ENCODE measurements at places on chromosomes 6 and 20.

- DNase-seq = no peak
Measured at GRCh38 chr6:72535124-72535523, 86.7 kb upstream of the KCNQ5 start.

GRCh38 chr6:7134999-7135745 lies 27.4 kb downstream of the RREB1 start:
- DNase-seq = no peak

DNA sequence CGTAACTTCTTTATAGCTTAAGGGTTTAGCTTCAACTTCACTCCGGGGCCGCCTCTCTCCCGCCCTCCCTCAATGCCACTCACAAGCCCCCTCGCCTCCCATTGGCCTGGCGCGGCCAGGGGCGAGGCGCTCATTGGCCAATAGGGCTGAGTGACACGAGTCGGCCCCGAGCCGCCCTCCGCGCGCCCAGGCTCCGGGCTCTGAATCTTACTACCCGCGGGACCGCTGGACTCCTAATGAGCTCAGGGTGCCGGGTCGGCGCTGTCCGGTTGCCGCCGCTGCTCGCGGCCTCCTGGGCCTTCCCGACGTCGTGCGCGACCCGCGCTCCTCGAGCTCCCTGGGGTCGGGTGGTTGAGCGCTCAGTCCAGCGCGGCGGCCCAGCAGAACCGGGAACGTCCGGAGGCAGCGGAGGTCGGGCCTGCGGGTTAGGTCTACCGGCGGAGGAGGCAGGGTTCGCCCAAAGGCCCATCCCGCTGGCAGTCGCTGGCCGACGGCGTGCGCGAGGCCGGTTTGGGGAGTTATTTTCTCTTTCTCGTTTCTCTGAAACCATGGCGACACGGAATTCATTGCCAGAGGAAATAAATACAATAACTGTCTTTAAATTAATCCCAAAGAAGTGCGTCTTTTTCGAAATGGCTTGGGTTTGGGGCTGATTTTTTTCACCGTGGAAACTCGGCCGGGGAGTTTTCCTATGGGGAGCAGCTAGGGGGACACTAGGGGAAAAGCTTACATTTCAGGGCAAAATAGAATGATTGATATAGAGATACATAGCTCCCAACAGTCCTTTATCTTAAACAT lies at the start of gene SIM1:
SIM1 (minus strand) TSS at position 19 of the 798 bp plus-strand sequence. CDS start 1,453 bp downstream, outside the sequence.
- DNase-seq = peak; percentile 58

DNA sequence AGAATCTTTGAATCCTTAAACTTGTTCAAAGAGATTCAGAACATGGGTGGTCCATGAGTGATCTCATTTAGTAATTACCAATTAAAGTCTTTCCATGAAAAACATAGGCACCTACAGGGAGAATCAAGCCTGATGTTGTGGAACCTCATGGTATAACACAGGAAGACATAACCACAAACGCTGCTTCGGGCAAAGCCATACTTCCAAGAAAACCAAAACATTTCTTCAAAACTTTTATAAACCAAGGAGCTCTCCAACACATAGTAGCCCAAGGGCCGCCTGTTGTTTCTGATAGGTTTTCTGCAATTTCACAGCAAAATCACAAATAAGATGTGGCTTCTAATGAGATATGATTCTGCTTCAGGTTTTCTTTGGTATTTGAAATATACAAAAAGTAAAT lies 2.5 kb downstream of the CHD6 start:
- peak; percentile 36 for DNase-seq

GRCh38 chr6:148653138-148653776 lies 93.6 kb upstream of the UST start:
- DNase-seq = no peak

DNA sequence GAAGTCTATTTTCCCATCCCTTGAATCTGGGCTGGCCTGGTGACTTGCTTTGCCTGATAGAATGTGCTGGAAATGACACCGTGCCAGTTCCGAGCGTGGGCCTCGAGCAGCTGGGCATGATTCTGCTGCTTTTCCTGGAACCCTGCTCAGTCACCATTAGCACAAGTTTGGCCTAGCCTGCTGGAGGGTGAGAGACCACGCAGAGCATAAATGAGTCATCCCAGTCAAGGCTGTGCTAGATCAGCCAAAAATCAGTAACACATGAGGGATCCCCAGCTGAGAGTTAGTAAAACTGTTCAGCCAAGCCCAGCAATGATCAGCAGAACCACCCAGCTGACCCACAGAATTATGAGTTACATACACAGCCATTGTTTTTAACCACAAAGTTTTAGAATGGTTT lies 74.8 kb upstream of the TOP1 start:
- DNase-seq = no peak

All from hematopoietic multipotent progenitor cell treated with erythropoietin and hydrocortisone succinate and interleukin-3 and kit ligand, for 8 days (in vitro differentiated cells).